ENCODE measurements at places on chromosomes 2 and 18.
A peak's percentile ranks its signal among the peaks of the same experiment; 100 is the strongest.

GRCh38 chr18:31554776-31555175 is 36.9 kb upstream of the TTR start:
- DNase-seq = no peak

DNA sequence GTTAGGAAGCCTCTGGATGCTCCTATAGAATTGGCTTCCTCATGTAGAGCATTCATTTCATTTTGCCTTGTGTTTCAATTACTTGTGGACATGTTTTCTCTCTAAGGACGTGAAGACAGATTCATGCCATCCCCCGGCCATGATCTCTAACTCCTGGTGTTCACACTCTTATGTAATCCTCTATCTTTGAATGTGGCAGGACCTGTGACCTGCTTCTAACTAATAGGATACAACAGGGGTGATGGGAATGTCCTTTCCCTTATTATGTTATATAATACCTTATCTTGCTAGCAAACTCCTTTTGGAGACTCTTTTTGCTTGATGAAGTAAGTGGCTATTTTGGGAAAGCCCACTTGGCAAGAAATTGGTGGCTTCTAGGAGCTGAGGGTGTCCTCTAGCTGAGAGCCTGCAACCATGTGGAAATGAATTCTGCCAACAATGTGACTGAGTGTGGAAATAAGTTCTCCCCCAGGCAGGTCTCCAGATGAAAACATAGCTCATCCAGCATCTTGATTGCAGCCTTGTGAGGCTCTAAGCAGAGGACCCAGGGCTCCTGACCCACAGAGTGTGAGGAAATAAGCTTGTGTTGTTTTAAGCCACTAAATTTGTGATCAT is 13.8 kb downstream of the DPYSL5 start:
- no peak for DNase-seq

GRCh38 chr2:19362755-19363473 is 4.5 kb upstream of the OSR1 start:
- DNase-seq = no peak

DNA sequence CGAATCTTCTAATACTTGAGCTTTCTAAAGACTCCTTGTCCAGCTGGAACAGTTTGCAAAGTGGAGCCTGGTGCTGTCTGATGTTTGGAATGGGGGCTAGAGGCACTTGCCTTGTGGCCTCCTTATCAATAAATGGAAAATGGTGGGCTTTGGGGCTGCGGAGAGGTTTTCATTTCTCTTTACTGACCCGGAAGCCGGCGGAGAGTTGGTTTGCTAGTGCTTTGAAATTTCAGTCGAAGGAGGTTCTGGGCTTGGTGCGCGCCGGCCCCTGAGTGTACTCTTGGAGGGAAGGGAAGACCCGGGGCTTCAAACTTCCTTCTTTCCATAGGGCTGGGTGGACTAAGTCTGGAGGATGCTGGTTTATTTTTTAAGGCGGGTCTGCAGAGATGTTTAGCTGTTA is 714 bp downstream of the RPIA start:
- peak; percentile 39 for DNase-seq

DNA sequence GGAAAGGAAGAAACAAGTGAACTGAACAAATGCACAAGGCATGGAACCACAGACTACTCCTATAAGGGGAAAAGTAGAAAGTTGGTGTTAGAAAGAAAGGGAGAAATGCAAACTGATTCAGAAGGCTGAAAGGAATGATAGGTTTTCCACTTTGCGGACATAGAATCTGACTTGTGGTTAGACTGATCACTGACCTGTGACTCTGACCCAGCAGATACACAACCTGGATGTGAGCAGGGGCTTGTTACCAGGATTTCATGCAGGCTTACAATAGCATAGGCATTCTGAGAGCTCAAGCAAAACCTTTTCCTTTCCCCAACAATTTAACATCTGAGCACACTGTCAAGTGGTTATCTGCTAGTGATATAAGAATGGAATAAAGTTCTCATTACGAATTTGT is 237.0 kb upstream of the CDH20 start:
- no peak for DNase-seq

DNA sequence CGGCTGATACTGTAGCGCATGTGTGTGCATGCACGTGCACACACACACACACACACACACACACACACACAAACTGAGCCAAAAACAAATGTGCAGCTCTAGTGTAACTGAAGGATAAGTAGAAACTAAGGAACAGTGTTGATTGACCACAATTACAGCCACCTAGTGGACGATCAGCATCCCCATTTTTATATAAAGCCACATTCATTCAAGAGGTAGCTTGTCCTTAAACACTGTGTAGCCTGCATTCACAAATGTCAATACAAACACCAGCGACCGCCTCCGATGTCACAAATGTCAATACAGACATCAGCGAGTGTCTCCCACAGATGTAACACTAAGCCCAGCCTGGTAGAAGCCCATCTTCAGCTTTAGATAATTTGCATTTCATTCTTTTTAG is 167.4 kb downstream of the PTGR3 start:
- DNase-seq = no peak

Data from activated CD4-positive, CD25-positive, alpha-beta regulatory T cell treated with anti-CD3 and anti-CD28 coated beads, Interleukin-2, amount 50 U/mL, for 72 hours (primary cell).